ENCODE measurements at places on chromosomes 11 and 22. TPM values are rescaled to one million over a fixed set of nuclear protein-coding genes. Genes with fewer than 3 reads are reported as not detected.

DNA sequence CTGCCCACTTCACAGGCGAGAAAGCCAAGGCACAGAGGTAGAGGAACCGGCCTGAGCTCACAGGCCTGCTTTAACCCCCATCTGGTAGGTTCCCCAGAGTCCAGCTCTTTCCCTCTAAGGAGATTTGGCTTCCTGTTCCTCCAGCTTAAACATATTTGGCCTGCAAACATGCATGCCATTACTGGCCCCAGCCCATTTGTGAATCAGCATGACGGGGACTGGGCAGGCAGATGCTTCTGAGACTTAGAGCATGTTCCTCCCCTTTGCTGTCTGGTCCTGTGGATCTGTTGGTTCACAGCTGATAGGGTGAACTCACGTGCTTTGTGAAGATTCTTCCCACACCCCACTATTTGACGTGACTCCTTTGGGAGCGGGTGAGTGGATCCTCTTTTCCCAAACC is 12.6 kb downstream of the CHST1 start:
- DNase-seq, result no peak

DNA sequence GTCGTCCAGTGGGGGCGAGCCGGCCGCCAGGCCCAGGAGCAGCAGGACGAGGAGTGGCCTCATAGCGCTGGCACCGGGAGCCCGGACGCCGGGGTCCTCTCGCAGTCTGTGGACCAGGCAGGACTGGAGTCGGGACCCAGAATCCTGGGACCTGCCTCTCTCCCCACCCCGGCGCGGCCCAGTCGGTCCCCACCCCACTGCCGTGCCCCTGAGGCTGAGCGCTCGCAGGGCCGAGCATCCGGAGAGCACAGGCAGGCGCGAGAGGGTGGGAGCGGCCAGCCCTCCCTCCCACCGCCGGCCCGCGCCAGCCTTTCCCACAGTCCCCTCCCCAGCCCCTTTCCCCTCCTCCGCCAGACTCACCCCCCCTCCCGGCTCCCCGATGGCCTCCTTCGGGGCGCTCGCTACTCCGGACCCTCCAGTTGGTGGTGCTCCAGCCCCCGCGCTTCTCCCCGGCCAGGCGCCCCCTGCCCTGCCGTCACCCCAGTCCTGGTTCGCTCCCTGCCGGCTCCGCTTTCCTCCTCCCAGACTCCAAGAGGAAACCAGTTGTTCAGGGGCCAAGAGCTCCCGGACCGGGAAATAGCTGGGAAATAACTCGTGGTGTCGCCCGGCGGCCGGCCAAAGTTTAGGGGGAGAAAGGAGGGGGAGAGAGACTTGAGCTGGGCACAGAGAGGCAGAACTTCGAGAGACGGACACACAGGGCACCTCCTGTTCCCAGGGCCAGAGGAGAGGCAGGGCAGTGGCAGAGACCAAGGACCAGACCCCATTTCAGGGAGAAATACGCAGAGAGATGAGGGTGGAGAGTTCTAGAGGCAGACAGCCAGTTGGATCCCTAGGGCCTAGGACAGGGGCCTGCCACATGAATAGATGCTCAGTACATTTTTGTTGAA is at the start of gene C1QTNF5:
Gene C1QTNF5 (minus strand): TSS at position 549 of the 887 bp plus-strand sequence. CDS start 486 bp downstream, at position 63.
- peak; percentile 87 for DNase-seq

GRCh38 chr22:39690881-39691605 is 120.5 kb downstream of the CACNA1I start:
- DNase-seq, result no peak

DNA sequence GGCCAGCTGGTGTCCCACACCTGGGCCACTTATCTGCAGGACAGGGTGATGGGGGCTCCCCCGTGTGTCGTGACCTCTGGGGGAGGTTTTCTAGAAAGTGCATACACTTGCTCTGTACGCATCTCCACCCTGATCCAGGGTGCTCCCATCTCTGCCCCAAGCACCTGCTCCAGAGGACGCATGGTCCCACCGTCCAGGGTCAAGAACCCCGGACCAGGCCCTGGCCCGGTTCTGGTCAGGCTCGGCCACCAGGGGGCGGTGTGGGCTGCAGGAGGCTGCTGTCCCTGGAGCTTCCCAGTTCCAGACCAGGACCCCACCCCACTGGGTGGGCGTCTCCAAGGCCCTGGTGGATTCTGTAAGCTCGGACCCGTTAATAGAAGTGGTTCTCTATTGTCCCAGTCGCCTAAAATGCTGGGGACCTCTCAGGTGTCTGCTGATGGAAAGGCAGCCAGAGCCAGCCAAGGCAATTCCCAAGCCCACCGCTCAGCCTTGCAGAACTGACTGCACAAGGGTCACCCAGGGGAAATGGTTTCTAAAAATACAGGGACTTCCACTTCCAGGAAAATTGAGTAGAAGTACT is 34.7 kb upstream of the SEPTIN5 start:
- DNase-seq, result peak; percentile 13

- DNase-seq, result no peak
Measured at GRCh38 chr22:16965560-16965959, 42.5 kb downstream of the GAB4 start.

- DNase-seq, result peak; percentile 55
Measured at GRCh38 chr11:108973402-108974162, 308.7 kb downstream of the DDX10 start.

GRCh38 chr11:115168229-115168671 is 336.0 kb downstream of the CADM1 start:
- peak; percentile 87 for DNase-seq

DNA sequence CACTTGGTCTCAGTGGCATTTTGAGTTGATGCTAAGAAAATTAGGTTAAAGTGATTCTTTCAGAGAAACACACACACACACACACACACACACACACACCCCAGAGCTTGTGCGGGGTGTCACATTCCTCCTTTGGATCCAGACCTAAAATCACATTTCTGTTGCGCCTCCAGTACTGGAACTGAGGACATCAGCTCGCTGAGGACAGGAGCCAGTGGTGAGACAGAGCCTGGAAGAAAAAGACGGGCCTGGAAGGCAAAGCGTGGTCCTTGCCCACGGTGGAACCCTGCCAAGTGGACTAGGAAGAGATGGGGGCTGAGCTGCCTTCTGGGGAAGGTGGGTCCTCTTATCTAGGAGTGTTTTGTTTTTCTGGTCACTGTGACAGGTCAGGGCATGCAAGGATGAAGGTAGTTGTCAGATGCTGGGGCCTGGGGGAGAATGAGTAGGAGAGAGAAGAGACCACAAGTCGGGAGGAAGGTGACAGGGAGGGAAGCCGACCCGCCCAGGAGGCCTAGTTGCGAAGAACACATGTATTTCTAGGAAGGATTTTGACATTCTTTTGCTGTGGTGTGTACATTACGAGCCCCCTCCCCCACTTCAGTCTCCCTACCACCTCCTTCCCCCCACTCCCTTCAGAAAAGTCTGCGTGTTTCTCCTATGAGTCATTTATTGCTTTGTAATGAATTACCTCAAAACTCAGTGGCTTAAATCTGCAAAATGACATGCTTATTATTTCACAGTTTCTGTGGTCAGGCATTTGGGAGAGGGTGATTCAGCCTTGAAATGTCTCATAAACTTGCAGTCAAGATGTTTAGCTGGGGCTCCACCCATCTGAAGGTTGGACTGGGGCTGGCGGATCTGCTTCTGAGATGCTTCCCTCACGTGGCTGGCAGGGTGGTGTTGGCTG is 4.8 kb upstream of the ELFN2 start:
- peak; percentile 67 for DNase-seq

- no peak for DNase-seq
Measured at GRCh38 chr22:32476281-32477195, 1.9 kb downstream of the FBXO7 start.

DNA sequence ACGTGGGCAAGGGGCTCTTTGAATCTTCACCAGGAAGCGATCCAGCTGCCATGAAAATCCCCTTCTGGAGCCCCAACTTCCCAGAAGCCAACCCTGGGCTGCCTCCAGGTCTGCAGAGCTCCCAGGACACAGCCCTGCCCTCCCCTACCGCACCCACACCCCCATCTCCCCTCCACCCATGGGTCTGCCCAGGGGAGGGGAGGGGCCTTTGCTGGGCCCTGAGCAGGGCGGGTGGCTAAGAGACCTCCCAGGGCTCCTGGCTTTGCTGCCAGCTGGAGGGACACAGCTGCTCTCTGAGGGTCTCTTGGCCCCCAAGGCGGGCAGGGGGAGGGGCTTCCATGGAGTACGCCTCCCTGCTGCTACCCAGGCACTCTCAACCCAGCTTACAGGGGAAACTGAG is 64.1 kb downstream of the WNT7B start:
- no peak for DNase-seq

Gene NPTXR
- 0.96 TPM for total RNA-seq

Gene TSSK2
- total RNA-seq, result not detected

Gene OR5A1
- total RNA-seq, result not detected

Gene CHRM4
- not detected for total RNA-seq

Gene BIRC3
- total RNA-seq, result 0.62 TPM

Gene LRP4
- 9.6 TPM for total RNA-seq

Gene WNT11
- total RNA-seq, result not detected
